ENCODE measurements at places on chromosomes 3 and 15.

GRCh38 chr3:117606866-117607265 lies 897.3 kb downstream of the TUSC7 start:
- H3K4me3 ChIP-seq, result no peak overlapping the region
- no peaks in the 10 kb centered on the region for H3K27me3 ChIP-seq
- no peaks in the 10 kb centered on the region for H3K4me1 ChIP-seq

GRCh38 chr3:111694471-111694870 lies 99.3 kb upstream of the ZBED2 start:
- peaks cover 40% of the 10 kb centered on the region for H3K4me1 ChIP-seq
- H3K27me3 ChIP-seq, result no peaks in the 10 kb centered on the region
- H3K27ac ChIP-seq, result no peak overlapping the region
- no peak for DNase-seq
- no peak overlapping the region for H3K4me3 ChIP-seq

DNA sequence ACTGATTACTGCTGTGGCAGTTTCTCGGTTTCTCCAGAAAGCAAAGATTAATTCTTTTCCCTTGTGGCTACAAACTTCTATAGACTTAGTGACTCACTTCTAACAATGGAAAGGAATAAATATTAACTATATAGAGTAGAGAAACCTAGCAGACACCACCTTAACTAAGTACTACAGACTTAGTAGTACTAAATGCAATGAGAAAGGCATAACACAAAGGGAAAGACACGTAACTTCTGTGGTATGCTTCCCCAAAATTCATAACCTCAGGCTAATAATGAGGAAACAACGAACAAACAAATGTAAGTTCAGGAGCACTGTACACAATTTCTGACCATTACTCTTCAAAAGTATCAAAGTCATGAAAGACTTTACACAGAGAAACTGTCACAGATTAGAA lies 31.2 kb downstream of the ATG3 start:
- DNase-seq, result no peak
- peaks cover 27% of the 10 kb centered on the region for H3K36me3 ChIP-seq
- no peak overlapping the region for H3K27ac ChIP-seq
- H3K27me3 ChIP-seq, result no peaks in the 10 kb centered on the region
- H3K4me1 ChIP-seq, result no peaks in the 10 kb centered on the region
- H3K4me3 ChIP-seq, result no peak overlapping the region

DNA sequence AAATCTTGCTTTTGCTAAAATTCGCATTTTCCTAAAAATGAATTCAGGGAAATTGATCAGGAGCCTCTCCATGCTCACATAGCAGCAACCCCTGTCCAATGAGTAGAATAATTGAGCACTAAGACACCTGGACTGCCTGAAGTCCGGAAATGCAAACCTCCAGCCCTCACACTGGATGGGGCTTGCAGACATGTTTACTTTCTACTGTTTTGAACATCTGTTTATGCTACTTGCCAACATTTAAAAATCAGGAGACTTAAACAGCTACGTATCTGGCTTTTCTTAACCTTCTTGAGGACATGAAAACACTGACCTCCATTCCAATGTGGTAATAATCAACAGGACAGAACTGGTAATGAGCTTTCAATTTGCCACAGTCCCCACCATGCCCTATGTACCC lies 184.4 kb downstream of the SHOX2 start:
- H3K4me1 ChIP-seq, result no peaks in the 10 kb centered on the region
- H3K27me3 ChIP-seq, result no peaks in the 10 kb centered on the region
- H3K27ac ChIP-seq, result no peak overlapping the region
- H3K36me3 ChIP-seq, result no peaks in the 10 kb centered on the region

GRCh38 chr15:81026836-81027599 lies 26.3 kb downstream of the TLNRD1 start:
- no peak overlapping the region for H3K27ac ChIP-seq
- no peak overlapping the region for H3K4me3 ChIP-seq
- DNase-seq, result no peak
- peaks cover 14% of the 10 kb centered on the region for H3K4me1 ChIP-seq
- H3K27me3 ChIP-seq, result no peaks in the 10 kb centered on the region

- H3K4me1 ChIP-seq, result peaks cover 17% of the 10 kb centered on the region
- H3K27ac ChIP-seq, result peak overlapping the region; percentile 81
- DNase-seq, result no peak
- no peaks in the 10 kb centered on the region for H3K27me3 ChIP-seq
These were observed 108.9 kb upstream of the THBS1 start for GRCh38 chr15:39471785-39472574.

- peaks cover 9% of the 10 kb centered on the region for H3K4me1 ChIP-seq
- H3K27me3 ChIP-seq, result no peaks in the 10 kb centered on the region
- H3K27ac ChIP-seq, result no peak overlapping the region
- H3K4me3 ChIP-seq, result no peak overlapping the region
- DNase-seq, result peak; percentile 49
These were observed 21.2 kb downstream of the IGSF10 start for GRCh38 chr3:151439652-151440125.

- peak; percentile 17 for DNase-seq
- peak overlapping the region; percentile 83 for H3K27ac ChIP-seq
- H3K4me1 ChIP-seq, result peaks cover 25% of the 10 kb centered on the region
- no peaks in the 10 kb centered on the region for H3K36me3 ChIP-seq
- no peak overlapping the region for H3K4me3 ChIP-seq
These were observed 544.6 kb upstream of the NECTIN3 start for GRCh38 chr3:110526777-110527727.

- no peaks in the 10 kb centered on the region for H3K27me3 ChIP-seq
- H3K4me1 ChIP-seq, result peaks cover 29% of the 10 kb centered on the region
- H3K27ac ChIP-seq, result no peak overlapping the region
- no peak for DNase-seq
- no peak overlapping the region for H3K4me3 ChIP-seq
- H3K36me3 ChIP-seq, result peaks cover 73% of the 10 kb centered on the region
These were observed 17.1 kb downstream of the WNT5A start for GRCh38 chr3:55469957-55470526.

DNA sequence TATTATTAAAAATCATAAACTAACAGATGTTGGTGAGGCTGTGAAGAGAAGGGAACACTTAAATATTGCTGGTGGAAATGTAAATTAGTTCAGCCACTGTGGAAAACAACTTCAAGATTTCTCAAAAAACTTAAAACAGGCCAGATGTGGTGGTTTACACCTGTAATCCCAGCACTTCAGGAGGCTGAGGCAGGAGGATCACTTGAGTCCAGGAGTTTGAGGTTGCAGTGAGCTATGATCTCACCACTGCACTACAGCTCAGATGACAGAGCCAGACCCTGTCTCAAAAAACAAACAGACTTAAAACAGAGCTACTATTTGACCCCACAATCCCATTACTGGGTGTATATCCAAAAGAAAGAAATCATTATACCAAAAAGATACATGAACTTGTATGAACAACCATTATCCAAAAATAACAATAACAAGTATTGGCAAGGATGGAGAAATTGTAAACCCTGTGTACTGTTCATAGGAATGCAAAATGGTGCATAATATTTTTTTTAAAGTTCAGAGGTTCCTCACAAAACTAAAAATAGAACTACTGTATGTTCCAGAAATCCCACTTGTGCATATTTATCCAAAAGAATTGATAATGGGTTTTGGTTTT lies 25.5 kb downstream of the ZNF148 start:
- H3K27ac ChIP-seq, result no peak overlapping the region
- no peak for DNase-seq
- H3K27me3 ChIP-seq, result no peaks in the 10 kb centered on the region
- no peaks in the 10 kb centered on the region for H3K36me3 ChIP-seq
- H3K4me1 ChIP-seq, result peaks cover 15% of the 10 kb centered on the region

- H3K4me3 ChIP-seq, result no peak overlapping the region
- no peak overlapping the region for H3K27ac ChIP-seq
- peak; percentile 84 for DNase-seq
- no peaks in the 10 kb centered on the region for H3K4me1 ChIP-seq
These were observed 60.1 kb downstream of the PCOLCE2 start for GRCh38 chr3:142828703-142829305.

DNA sequence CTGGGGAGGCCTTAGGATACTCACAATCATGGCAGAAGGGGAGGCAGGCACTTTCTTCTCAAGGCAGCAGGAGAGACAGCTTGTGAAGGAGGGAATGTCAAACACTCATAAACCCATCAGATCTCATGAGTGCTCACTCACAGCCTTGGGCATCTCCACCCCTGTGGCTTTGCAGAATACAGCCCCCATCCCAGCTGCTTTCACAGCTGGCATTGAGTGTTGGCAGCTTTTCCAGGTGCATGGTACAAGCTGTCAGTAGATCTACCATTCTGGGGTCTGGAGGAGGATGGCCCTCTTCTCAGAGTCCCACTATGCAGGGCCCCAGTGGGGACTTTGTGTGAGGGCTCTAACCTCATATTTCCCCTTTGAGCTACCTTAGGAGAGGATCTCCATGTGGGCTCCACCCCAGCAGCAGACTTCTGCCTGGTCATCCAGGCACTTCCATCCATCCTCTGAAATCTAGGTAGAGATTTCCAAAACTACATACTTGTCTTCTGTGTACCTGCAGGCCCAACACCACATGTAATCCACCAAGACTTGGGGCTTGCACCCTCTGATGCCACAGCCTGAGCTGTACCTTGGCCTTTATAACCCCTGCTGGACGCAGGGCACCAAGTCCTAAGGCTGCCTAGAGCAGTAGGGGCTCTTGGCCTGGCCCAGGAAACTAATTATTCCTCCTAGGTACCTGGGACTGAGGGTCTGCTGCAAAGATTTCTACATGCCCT lies 404.2 kb upstream of the EPHA6 start:
- no peaks in the 10 kb centered on the region for H3K4me1 ChIP-seq
- no peaks in the 10 kb centered on the region for H3K36me3 ChIP-seq
- no peak overlapping the region for H3K27ac ChIP-seq

GRCh38 chr15:79736435-79737000 lies 160.3 kb downstream of the MTHFS start:
- no peak overlapping the region for H3K27ac ChIP-seq
- H3K36me3 ChIP-seq, result no peaks in the 10 kb centered on the region

DNA sequence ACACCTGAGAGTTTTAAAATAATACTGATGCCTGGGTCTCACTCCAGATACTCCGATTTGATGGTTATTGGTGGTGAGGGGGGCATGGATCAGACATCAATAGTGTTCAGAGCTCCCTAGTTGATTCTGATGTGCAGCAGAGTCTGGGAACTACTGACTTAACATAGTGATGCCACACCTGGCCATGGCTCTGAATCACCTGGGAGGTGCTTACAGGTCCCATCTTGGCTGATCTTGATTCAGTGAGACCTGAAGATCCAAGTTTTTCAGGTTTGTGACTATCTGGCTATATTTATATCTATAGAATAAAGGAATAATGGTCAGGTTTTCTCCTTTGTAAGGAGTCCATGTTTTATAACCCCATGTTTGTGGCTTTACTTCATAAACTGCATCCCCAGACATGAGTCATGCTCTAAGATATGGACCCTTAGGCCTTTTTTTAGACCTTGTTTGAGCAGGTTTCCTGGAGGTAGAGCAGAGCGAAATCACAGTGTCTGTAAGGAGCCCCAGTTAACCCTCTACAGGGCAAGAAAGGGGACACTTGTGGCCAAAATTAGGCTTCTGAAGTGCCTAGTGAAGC lies 101.4 kb downstream of the LARS2 start:
- no peaks in the 10 kb centered on the region for H3K36me3 ChIP-seq
- H3K27ac ChIP-seq, result no peak overlapping the region
- no peak overlapping the region for H3K4me3 ChIP-seq
- no peaks in the 10 kb centered on the region for H3K27me3 ChIP-seq

- no peak overlapping the region for H3K4me3 ChIP-seq
- peaks cover 5% of the 10 kb centered on the region for H3K4me1 ChIP-seq
- no peaks in the 10 kb centered on the region for H3K36me3 ChIP-seq
- peaks cover 17% of the 10 kb centered on the region for H3K27me3 ChIP-seq
These were observed 197.3 kb upstream of the LINGO1 start for GRCh38 chr15:77830051-77830468.

DNA sequence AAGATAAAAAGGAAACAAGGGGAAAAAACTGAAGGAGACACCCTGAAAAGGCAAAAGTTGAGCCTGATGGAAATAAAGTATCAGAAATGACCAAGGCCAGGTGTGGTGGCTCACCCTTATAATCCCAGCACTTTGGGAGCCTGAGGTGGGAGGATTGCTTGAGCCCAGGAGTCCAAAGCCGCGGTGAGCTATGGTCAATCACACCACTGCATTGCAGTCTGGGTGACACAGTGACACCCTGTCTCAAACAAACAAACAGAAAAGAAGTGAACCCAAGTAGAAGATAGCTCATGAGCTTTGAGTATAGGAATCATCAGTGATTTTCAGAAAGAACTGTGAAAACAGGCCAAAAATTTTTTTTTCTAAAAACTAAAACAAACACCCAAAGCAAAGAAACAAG lies 26.4 kb upstream of the TBC1D23 start:
- DNase-seq, result no peak
- no peaks in the 10 kb centered on the region for H3K27me3 ChIP-seq
- no peak overlapping the region for H3K4me3 ChIP-seq
- H3K27ac ChIP-seq, result no peak overlapping the region
- no peaks in the 10 kb centered on the region for H3K36me3 ChIP-seq
- peaks cover 9% of the 10 kb centered on the region for H3K4me1 ChIP-seq

- no peaks in the 10 kb centered on the region for H3K4me1 ChIP-seq
- no peak overlapping the region for H3K27ac ChIP-seq
- peak; percentile 11 for DNase-seq
These were observed 43.1 kb downstream of the THRB start for GRCh38 chr3:24451461-24452099.
